ENCODE measurements at places on chromosomes 6 and 20.

GRCh38 chr6:138736640-138737039 lies 36.9 kb upstream of the CCDC28A start:
- no peak for DNase-seq

DNA sequence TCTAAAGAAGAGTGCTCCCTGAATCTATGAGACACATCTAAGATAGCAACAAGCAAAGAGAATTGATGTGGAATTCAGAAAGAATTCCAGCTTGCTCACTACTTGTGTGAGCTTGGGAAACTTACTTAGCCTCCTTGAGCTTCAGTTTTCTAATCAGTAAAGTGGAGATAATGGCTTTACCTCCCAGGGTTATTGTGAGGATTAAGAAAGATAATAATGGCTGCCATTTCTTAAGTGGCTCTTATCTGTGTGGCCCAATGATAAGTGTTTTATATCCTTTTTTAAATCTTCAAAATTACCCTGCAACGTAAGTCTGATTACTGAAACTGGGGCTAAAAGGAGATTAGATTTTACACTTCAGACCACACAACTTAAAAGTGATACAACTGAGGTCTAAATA lies 418.5 kb downstream of the LMBRD1 start:
- no peak for DNase-seq

DNA sequence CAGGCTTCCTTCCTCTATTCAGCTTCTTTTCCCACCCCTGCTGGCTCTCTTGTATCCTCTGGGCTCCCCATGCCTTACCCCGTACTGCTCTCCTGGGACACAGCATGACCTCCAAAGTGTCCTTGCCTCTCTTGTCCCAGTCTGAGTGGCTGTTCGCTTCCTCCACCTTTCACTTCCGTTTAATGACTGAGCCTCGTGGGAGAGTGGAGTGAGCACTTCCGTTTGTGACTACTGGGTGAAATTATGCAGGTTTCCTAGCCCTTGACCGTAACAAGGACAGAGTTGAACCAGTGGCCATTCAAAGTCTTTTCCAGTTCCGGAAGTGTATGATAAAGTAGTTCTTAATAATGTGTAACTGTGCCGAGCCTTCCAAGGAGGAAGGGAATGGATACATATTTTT lies 109.2 kb downstream of the ARID1B start:
- no peak for DNase-seq

DNA sequence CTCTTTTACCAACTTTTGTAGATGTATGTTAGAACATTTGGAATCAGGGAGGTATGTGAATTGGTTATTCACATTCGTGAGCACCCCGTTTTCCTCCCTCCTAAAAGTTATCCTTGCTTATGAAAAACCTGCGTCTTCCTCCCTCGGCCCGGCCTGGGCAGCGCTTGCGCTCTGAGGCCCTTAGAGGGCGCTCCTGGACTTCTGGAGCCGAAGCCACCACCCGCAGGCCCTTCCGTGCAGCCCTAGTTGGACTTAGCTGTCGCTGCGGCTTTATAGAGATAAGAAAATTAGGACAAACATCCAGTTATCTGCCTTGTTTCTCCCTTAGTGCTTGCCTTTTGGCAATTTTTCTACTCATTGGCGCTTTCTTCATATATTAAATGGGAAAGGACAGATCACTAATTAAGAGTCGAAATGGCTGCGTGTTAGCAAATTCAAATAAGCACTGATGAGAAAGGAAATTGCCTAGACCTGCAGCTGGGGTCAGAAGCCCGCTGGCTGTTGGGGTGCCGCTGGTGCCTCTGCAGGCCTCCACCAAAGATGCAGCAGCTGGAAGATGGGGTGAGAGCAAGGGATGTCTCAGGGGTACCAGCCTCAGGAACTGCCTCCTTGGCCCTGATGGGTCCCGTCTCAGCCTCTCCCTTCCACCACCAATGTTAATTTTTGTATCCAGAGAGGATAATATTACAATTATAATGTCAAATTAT lies 5.2 kb downstream of the FNDC1 start:
- DNase-seq, result peak; percentile 58

DNA sequence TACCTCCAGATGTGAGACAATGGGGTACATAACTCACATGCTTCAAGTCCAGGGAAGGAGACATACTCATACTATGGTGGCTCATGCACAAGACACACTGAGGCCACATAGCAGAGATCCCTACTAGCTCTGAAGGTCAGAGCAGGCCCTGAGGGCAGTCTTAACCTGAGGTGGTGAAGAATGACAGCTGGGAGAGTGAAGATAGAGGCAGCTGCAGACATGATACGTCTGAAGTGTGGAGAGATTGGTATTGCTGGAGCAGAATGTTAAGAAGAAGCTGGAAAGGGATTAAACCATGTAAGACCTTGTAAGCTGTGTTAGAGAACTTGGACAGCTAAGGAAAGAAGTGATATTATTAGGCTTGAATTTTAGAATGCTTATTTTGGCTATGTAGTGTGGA lies 32.9 kb downstream of the PGM3 start:
- no peak for DNase-seq

Measured in stimulated activated CD4-positive, alpha-beta T cell treated with anti-CD3 and anti-CD28 coated beads, Interleukin-12 subunit alpha, Interleukin-12 subunit beta, amount 100 ng/mL, for 48 hours (primary cell).